NCI-H1930 (cell line): ENCODE measurements at places on chromosomes 7 and 10.
A peak's percentile ranks its signal among the peaks of the same experiment; 100 is the strongest.

DNA sequence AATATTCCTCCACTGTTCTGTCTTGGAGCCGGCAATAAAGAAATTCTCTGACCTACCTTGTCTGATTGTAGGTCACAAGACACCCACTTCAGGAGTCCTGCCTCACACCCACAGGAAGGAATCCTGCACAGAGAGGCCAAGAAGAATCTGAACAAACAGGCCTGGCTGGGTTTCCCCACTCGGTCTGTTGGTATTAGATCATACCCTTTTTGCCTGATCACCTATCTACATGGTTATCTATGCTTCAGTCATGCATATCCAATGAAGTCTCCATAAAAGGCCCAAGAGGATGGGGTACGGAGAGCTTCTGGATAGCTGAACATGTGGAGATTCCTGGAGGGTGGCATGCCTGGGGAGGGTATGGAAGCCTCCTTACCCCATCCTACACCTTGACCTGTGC is 12.3 kb downstream of the OGDH start:
- DNase-seq: no peak

GRCh38 chr10:102769375-102770107 is 25.8 kb downstream of the WBP1L start:
- DNase-seq: peak; percentile 16

DNA sequence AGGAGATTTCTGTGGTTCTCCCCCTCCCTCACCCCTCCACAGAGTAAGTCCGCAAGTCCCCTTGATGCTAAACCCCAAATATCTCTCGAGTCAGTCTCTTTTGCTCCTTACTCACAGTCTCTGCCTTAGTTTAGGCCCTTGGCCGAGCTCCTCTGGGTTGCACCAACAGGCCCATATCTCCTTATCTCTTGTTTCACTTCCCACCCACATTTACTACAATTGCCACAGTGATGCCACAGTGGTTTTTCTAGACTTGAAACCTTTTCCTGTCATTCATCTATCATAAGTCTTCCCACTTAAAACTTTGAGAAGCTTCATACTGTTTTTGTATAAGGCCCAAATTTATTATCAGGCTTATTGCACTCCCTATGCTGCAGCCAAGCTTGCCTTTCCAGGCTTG is 23.4 kb upstream of the NME8 start:
- DNase-seq: no peak

GRCh38 chr10:118586911-118587310 is 8.5 kb downstream of the PRLHR start:
- DNase-seq: no peak

- no peak for DNase-seq
Measured at GRCh38 chr7:13742811-13743210, 246.7 kb downstream of the ETV1 start.

- no peak for DNase-seq
Measured at GRCh38 chr7:68319061-68319460, 1279.2 kb upstream of the AUTS2 start.
